Stimulated activated naive CD8-positive, alpha-beta T cell treated with anti-CD3 and anti-CD28 coated beads, Interleukin-15, Interleukin-2, amounts not matched to agents 100 U/mL and 50 U/mL, for 24 hours (primary cell): ENCODE measurements at places on chromosomes 5 and 9.

DNA sequence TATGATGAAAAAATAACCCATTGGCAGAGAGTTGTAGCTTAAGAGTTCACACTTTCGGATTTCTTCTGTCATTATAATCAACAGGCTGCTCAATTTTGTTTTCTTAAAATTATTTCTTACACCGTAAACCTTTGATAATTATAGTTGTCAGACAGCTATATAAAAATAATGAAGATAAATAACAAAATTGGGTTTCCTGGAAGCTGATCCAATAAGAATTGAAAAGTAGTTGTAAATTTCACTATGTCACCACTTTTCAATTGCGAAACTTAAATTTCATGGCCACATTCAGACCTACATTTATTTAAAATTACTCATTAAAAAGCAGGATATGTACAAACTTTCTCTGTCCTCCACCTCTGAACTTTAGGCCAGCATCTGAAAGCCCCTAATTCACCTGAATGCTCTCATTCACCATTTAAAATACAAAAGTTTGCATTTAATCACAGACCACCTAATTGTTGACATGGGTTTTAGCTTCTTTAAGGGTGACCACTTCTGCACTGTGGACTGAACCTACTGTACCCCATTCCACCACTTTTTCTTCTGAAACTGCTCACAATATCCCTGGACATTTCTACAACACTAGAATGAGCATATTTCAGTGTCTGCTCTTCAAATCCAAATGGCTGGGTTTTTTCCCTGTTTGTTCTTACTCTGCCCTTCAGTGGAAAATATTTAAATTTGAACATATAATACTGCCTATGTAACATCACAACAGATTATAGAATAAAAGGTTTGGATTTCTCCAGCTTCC lies 680 bp downstream of the SELENOP start:
- DNase-seq, result no peak

- no peak for DNase-seq
Observed at GRCh38 chr5:34930870-34931269, 1.5 kb downstream of the DNAJC21 start.

- no peak for DNase-seq
Observed at GRCh38 chr5:150070821-150071220, 15.5 kb downstream of the CSF1R start.

DNA sequence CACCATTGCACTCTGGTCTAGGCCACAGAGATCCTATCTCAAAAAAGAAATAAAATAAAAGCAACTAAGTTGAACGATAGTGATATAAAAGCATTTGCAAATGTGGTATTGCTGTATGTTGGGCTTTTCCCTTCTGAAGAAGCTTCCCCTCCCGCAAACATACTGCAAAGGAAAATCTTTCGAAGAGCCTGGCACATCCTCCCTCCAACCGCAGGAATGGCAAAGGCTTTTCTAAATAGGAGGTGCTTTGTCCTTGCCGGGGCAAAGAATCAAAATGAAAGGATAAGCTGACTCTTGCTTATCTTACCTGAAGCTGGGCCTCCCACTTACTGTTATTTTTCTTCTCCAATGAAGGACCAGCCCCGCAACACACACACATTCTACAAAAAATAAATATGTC lies 45.8 kb downstream of the SERINC5 start:
- no peak for DNase-seq

GRCh38 chr9:99193466-99193821 lies 28.3 kb downstream of the ALG2 start:
- DNase-seq, result no peak

- peak; percentile 66 for DNase-seq
Observed at GRCh38 chr9:34403554-34404380, 27.1 kb upstream of the MYORG start.

DNA sequence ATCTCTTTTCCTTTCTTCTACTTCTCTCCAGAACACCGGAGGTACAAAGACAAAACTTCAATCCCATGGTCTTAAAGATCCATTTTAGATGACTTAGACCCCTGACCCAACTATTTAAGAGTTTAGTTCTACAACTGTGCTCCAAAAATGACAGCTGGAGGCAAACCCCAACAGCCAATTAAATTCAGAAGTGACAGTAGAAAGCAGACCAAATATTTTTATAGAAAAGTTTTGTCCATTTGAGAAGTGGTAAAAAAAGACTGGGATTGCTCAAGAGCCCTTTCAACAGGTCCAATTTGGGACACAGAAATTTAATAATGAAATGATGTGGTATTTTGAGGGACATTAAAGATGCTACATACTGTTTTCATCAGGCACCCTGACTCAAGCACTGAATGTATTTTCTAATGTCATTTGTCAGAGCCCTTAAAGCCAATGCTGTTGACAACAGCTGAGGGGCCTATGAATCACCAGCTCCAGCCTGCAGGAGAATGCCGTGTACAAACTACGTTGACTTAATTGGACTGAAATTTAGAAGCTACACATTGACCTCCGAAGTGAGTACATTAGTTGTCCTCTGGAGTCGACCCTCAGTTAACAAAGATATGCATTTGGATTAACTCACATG lies 147.5 kb upstream of the PIK3R1 start:
- no peak for DNase-seq

DNA sequence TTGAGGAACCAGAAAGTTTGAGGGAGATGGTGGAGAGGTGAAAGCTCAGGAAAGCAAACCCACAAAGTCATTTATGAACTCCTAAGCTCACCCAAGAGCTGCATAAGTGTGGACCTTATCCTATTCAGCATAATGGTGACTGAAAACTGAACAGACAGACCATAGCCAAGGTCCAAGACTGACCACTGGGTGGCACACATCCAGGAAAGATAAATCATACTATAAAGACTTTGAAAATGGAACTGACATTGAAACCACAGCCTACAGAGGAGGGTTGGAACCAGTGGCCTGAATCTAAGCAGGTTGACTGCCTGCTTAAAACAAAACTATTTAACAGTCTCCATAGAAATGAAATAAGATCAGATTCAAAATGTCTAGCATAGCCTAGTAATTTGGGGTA lies 121.0 kb upstream of the RGS7BP start:
- no peak for DNase-seq

- no peak for DNase-seq
Observed at GRCh38 chr5:36792560-36793180, 83.9 kb upstream of the NIPBL start.

- DNase-seq, result no peak
Observed at GRCh38 chr9:77175151-77175550, 2.2 kb upstream of the VPS13A start.

DNA sequence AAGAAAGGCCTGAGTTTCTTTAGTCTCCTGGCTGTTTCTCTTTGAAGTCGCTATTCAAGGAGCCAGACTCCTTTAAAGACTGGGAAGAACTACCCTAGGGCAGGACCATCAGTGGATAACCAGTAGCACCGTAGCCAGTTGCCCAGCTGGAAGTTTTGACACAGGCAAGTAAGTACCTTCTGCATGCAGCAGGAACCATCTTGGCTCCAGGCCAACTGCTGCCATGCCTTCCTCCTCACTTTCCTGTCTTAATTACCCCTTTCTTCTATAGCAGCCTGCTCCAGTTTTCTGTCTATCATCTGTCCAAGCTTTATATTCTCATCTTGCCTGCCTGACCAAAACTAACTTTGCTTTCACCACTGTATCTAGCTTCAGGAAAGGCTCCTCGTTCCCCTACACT lies 149.7 kb upstream of the SV2C start:
- DNase-seq, result no peak

GRCh38 chr9:90803860-90804593 lies 2.4 kb downstream of the SYK start:
- DNase-seq, result no peak

DNA sequence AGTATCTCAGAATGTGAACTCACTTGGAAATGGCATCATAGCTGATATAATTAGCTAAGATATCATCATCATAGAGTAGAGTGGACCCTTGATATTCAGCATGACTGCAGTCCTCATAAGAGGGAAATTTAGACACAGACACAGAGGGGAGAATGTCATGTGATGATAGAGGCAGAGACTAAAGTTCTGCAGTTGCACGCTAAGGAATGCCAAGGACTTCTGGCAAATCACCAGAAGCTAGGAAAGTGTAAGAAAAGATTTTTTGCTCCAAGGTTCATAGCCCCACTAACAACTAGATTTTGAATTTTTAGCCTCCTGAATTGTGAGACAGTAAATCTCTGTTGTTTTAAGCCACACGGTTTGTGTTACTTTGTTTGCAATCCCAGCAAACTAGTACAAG lies 612.6 kb upstream of the ST8SIA4 start:
- no peak for DNase-seq

- no peak for DNase-seq
Observed at GRCh38 chr9:37432020-37432419, 9.5 kb downstream of the GRHPR start.

DNA sequence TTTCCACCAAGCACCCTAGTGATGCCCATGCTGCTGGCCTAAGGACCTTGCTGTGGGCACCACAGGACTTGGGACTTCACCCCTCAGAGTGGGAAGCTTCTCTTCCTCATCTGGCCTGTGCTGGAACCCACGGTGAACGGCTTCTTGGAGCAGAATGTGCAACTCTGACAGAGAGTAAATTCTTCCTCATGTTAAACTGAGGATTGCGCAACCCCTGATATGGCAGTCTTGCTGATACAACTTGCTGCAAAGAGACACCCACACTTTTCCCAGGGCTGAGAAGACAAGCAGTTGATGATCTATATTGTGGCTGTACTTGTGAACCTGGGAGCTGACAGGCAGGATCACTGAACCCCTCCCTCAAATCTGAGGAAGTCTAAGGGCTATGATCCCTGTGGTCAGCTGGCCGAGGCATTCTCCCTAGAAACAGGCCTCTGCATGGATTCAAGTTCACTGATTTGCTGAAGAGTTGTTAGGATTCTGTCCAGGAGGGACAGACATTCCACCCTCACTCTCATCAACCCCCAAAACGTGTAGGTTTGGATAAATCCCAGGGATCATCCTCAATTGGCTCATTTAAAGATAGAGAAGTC lies 307.2 kb downstream of the MTRR start:
- DNase-seq, result no peak

- DNase-seq, result no peak
Observed at GRCh38 chr9:136560586-136560985, 14.7 kb upstream of the NOTCH1 start.

DNA sequence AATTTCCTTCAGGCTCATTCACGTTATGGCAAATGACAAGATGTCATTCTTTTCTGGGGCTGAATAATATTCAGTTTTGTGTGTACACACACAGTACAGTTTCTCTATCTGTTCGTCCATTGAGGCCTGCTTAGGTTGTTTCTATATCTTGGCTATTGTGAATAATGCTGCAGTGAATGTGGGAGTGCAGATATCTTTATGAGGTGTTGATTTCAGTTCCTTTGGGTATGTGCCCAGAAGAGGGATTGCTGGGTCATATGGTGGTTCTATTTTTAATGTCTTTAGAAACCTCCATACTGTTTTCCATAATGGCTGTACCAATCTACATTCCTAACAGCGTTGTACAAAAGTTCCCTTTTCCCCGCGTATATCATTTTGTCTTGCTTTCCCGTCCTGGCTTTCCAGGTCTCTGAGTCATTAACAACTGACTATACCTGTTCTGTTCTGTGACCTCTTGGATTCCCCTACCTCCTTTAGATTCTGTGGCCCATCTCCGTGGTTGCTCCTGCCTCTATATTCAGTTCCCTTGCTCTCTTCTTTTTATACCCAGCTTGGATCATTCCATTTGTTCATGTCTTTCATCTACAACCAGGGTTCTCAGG lies 6.8 kb downstream of the SNX30 start:
- DNase-seq, result no peak

- DNase-seq, result peak; percentile 97
Observed at GRCh38 chr9:86354011-86354817, at the start of gene TUT7. TUT7 (minus strand) TSS chr9:86354410; CDS start chr9:86353199, 1,211 bp downstream.

GRCh38 chr9:17824191-17824590 lies 245.3 kb downstream of the SH3GL2 start:
- no peak for DNase-seq

DNA sequence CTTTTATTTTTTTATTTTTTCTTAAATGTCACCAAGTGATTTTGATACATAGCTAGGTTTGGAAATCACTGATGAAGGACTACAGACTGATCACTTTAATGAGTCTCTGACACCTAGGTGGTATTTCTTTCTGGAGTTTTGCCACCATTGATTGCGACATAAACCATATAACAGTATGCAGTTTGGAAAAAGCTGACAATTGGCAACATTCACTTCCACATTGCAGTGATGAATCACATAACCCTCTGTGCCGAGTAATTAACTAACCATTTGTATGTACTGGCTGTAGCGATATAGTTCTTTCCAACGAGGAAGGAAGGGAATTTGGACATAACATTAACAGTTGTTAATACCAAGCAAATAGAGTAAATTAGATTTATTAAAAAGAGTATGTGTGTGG lies 222.9 kb upstream of the EFNA5 start:
- no peak for DNase-seq

GRCh38 chr5:21661184-21661583 lies 1192.0 kb downstream of the CDH12 start:
- no peak for DNase-seq

DNA sequence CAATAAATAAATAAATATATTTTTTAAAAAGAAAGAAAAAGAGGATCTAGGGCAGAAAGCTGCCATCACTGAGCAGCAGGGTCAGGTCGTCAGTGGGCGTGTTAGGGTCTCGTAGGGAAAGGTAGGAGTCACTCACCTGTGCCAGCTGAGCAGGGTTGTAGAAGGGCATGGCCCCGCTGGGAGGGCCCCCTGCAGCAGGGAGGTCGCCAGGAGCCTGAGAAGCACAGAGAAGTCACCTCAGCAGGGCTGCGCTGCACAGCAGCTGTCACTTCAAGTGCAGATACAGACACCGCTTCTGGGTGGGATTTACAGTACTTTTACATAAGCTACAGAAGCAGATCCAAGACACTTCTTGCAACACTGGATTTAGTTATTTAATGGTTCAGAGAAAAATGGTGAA lies 4.0 kb upstream of the INPP5E start:
- no peak for DNase-seq

DNA sequence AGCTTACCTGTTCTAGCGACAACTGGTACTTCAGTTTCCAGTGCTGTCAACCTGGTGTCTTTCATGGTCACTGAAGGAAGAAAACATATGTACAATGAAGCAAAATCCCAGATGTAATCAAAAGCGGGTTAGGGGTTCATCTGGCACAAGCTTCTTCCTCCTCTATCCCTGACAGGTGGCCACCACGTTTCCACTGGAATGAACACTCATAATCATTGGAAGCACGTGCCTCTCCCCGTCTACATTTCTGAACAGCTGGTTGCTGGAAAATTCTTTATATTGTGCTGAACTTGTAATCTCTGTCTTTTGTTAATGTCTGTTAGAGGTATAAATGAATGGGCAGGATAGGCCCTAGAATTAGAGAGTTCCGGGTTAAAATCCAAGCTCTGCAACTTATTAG lies 9.4 kb downstream of the TSC1 start:
- DNase-seq, result no peak

- DNase-seq, result peak; percentile 61
Observed at GRCh38 chr9:121698627-121699570, 47.5 kb downstream of the DAB2IP start.

- DNase-seq, result no peak
Observed at GRCh38 chr5:106312360-106312759, 1358.4 kb downstream of the EFNA5 start.

- DNase-seq, result no peak
Observed at GRCh38 chr5:172493461-172493860, 39.1 kb upstream of the SH3PXD2B start.

- DNase-seq, result no peak
Observed at GRCh38 chr5:172791726-172792445, 20.9 kb upstream of the DUSP1 start.

GRCh38 chr9:138015021-138015829 lies 137.6 kb downstream of the CACNA1B start:
- DNase-seq, result no peak
